Gastrocnemius medialis (tissue), 4 donors: ENCODE measurements at places on chromosomes 12 and 14. TPM values are rescaled to one million over a fixed set of nuclear protein-coding genes. Genes with fewer than 3 reads are reported as not detected.

DNA sequence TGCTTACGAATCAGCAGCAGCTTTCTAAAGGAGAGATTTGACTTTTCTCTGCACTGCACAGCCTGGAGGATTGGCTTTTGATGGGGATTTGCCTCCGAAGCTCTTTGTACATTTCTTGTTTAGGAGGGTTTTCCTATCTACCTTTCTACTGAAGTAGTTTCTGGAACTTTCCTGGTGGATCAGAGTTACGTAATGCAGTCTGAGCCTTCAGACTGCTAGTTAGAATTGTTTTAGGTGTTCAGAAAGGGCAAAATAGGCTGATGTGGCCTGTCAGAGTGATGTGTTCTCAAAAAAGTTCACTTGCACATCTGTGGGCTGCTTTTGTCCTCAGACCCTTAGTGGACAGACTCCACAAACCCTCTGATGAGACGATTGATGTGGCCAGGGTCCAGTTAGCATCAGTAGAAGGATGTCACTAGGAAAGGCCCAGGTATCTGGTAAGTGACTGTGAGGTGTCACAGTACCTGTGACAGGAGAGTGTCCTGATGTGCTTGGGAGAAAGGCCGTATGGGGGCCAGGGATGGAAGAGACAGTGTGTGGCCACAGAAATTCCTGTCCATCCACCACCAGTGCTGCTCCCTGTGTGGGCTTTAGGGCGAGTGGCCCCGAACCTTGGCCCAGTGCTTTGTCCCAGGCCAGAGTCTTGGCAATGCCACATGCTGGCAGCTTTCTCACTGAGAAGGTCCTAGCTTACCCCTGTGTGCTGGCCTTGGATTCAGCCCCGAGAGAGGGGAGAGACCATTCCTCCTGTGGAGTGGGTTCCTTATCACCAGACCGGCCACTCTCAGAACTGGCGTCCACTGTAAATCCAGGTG lies 4.4 kb upstream of the ACADS start:
- DNase-seq = no peak
- no peaks in the 10 kb centered on the region for H3K27me3 ChIP-seq
- no peak overlapping the region for H3K4me3 ChIP-seq
- H3K36me3 ChIP-seq = peaks cover 53% of the 10 kb centered on the region
- H3K27ac ChIP-seq = peak overlapping the region; percentile 87
- peaks cover 12% of the 10 kb centered on the region for H3K4me1 ChIP-seq

DNA sequence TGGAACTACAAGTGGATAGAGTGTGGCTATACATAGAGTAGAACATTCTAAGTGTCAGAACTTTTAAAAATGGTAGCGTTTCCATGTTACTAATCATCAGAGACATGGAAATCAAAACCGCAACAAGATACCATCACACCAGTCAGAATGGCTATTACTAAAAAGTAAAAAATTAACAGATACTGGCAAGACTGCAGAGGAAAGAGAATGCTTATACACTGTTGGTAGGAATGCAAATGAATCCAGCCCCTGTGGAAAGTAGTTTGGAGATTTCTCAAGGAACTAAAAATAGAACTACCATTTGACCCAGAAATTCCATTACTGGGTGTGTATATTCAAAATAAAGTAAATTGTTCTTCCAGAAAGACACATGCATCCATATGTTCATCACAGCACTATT lies 518.6 kb downstream of the NELL2 start:
- DNase-seq = no peak
- H3K27ac ChIP-seq = no peak overlapping the region

GRCh38 chr14:71592361-71592760 lies 339.9 kb upstream of the RGS6 start:
- no peak for DNase-seq
- H3K36me3 ChIP-seq = no peaks in the 10 kb centered on the region
- no peaks in the 10 kb centered on the region for H3K4me1 ChIP-seq
- H3K27me3 ChIP-seq = no peaks in the 10 kb centered on the region
- H3K4me3 ChIP-seq = no peak overlapping the region

- no peaks in the 10 kb centered on the region for H3K27me3 ChIP-seq
- no peaks in the 10 kb centered on the region for H3K4me1 ChIP-seq
- no peak overlapping the region for H3K27ac ChIP-seq
- no peaks in the 10 kb centered on the region for H3K36me3 ChIP-seq
- no peak overlapping the region for H3K4me3 ChIP-seq
- no peak for DNase-seq
Observed at GRCh38 chr12:123696646-123697045, 15.5 kb upstream of the ATP6V0A2 start.

DNA sequence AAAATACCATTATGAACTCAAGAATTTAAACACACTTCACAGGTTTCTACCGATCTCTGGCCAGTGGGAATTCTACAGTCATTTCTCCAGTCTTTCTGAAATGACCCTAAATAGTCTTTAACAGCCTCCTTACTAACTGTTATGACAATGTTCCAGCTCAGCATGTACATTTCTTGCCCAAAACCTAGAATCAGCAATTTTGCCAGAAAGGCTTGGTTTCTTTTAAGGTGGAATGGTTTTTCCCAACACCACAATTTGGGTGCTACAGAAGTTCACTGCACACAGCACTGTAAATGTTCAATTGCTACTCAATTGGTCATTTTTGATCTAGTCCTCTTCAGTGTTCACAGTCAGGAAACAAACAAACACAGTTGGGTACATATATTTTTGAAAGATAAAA lies 69.7 kb downstream of the LRP6 start:
- H3K27ac ChIP-seq = no peak overlapping the region
- no peak for DNase-seq
- H3K4me3 ChIP-seq = no peak overlapping the region
- no peaks in the 10 kb centered on the region for H3K36me3 ChIP-seq

- H3K27ac ChIP-seq = no peak overlapping the region
- H3K4me1 ChIP-seq = peaks cover 40% of the 10 kb centered on the region
- H3K27me3 ChIP-seq = peaks cover 16% of the 10 kb centered on the region
- peak overlapping the region; percentile 46 for H3K4me3 ChIP-seq
- no peak for DNase-seq
Observed at GRCh38 chr14:105087963-105088811, 23.0 kb upstream of the GPR132 start.

GRCh38 chr14:103155010-103155409 lies 31.7 kb downstream of the TNFAIP2 start:
- peaks cover 22% of the 10 kb centered on the region for H3K4me1 ChIP-seq
- H3K36me3 ChIP-seq = no peaks in the 10 kb centered on the region
- no peak overlapping the region for H3K4me3 ChIP-seq
- H3K27me3 ChIP-seq = no peaks in the 10 kb centered on the region
- H3K27ac ChIP-seq = peak overlapping the region; percentile 58

DNA sequence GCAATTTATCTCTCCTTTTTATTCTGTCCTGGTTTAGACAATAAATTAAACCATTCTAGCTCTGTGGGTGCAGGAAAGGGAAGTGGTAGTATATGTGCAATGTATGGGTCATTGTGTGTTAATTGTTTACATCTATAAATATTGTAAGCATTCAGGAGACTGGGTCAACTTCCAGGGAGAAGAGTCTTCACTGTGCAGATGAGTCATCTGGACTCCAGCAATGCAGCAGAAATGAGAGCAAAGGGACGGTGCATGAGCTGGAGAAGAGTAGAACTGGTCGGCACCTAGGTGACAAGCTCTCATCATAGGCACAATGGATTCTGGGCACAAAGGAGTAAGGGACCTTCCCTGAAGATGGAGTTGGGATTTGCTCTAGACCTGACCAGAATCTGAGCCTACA lies 211.1 kb upstream of the DAAM1 start:
- no peak overlapping the region for H3K4me3 ChIP-seq
- no peaks in the 10 kb centered on the region for H3K27me3 ChIP-seq
- no peak for DNase-seq
- H3K4me1 ChIP-seq = no peaks in the 10 kb centered on the region

The SLC6A12 gene
- not detected for total RNA-seq

- H3K4me1 ChIP-seq = peaks cover 19% of the 10 kb centered on the region
- H3K36me3 ChIP-seq = no peaks in the 10 kb centered on the region
- no peak for DNase-seq
- H3K27me3 ChIP-seq = no peaks in the 10 kb centered on the region
- no peak overlapping the region for H3K27ac ChIP-seq
Observed at GRCh38 chr12:14612898-14613445, 45.3 kb upstream of the PLBD1 start.

GRCh38 chr12:117439531-117440001 lies 78.1 kb upstream of the NOS1 start:
- no peaks in the 10 kb centered on the region for H3K36me3 ChIP-seq
- peaks cover 39% of the 10 kb centered on the region for H3K4me1 ChIP-seq
- H3K4me3 ChIP-seq = peak overlapping the region; percentile 43
- no peaks in the 10 kb centered on the region for H3K27me3 ChIP-seq
- peak; percentile 93 for DNase-seq

The KRT74 gene
- not detected for total RNA-seq

DNA sequence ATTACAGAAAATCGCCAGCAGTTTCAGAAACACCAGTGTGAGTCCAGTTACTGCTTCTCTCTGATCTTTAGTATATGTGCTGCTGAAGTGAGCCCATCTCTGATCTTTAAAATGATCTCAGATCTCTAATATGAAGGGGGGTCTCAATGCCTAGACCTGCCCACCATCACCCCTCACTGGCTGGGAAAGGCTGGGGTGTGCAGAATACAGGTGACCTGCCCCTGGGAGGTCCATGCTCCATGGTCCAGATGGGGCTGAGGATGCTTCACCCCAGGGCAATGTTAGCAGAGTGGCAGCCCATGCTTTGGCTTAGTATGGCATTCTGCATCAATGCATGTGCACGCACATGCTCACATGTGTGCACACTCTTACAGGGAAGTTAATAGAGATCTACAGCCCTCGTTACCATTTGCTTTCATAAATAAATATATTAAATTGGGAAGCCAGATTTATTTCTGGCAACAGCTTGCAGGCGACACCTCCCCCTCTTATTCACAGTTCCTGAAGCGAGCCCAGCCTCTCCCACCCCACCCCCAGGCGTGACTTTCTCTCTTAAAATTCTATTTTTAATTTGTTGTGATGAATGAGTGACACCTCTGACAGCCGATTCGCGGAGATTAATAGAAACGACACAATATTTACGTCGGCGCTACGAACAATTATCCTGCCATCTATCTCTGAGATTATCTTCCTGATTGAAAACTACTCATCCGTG lies 104.7 kb upstream of the ESRRB start:
- H3K27ac ChIP-seq = no peak overlapping the region
- H3K36me3 ChIP-seq = no peaks in the 10 kb centered on the region
- H3K4me1 ChIP-seq = no peaks in the 10 kb centered on the region
- DNase-seq = no peak

DNA sequence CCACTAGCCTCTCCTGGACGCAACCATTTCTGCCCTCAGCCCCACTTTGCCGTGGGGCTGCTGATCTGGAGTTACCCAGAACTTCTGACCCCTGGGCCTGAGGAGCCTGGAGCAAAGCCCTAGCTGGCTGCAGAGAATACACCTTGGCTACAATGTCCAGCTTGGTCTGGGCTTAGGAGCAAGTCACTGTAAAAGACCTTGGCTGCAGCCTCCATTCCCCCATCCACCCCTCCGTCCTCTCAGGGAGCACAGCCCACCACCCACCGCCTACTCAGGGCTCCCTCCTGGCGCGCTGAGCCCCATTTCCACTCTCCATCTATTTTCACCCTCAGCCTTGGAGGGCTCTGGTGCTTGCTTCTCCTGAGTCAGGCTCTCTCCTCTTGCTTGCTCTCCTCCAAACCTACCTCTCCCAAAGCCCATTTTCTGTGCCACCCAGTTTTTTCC lies 42.9 kb downstream of the ERH start:
- DNase-seq = no peak
- no peak overlapping the region for H3K27ac ChIP-seq
- no peak overlapping the region for H3K4me3 ChIP-seq
- H3K36me3 ChIP-seq = no peaks in the 10 kb centered on the region
